H9 (cell line): ENCODE measurements at places on chromosomes 1 and 21. TPM values are rescaled to one million over a fixed set of nuclear protein-coding genes. Genes with fewer than 3 reads are reported as not detected.

Gene LRRC38
- 0.72 and 0.86 TPM in 2 replicates for total RNA-seq

GRCh38 chr1:189220750-189221149 is 1256.9 kb downstream of the BRINP3 start:
- DNase-seq: no peak

GRCh38 chr21:42059721-42060120 is 11.4 kb upstream of the UMODL1 start:
- DNase-seq: no peak

DNA sequence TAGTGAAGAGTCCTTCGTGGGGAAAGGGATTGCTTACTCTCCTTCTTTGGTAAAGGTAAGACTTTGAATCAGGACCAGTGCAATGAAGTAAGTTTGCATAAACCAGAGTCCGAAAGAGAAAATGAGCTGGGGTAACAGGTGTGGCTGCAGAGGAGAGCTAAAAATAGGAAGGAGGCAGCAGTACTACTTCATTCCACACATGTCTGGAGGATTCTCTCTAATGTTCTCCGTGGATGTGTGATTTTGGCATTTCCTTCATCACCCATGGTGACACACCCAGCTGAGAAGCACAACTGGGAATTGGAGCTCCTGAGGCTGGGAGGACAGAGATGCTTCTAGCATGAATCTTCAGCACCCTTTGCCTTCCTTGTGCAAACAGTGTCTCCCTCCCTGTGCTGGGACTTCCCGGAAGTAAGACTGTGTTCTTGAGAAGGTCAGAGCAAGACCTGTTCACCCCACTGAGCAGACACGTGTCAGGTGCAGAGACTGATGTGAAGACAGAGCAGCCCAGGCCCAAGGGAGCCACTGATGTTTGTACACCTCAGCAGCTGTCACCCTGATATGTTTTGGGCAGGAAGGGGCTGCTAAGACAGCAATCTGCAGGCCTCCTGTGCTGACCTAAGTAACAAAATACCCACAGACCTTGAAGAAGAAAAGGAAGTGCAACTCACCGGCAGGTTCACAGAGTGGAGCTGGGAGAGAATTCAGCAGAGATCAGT is 13.3 kb downstream of the FCRL1 start:
- DNase-seq: no peak
